ENCODE measurements at places on chromosomes 16 and 17.

- DNase-seq = peak; percentile 39
Measured at GRCh38 chr17:71117466-71117865, 948.1 kb downstream of the KCNJ2 start.

DNA sequence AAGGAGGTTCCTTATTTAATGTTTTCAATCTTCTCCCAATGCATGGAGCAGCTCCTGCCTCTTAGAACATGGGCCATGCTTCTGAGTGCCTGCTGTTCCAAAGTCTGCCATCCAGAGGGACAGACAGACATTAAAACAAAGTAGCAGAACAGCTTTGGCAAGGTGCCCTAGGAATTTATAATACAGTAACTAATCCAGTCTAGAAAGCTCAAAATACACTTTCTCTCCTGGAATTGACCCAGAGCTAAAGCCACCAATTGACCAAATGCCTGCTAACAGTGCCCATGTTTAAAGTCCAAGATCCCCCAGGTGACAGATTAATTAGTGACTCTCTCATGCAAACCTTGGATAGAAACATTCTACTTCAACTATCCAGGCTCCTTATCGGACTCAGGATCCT lies 11.1 kb upstream of the CHRNE start:
- no peak for DNase-seq

- peak; percentile 25 for DNase-seq
Measured at GRCh38 chr17:77281122-77281903, 140.5 kb downstream of the SEC14L1 start.

DNA sequence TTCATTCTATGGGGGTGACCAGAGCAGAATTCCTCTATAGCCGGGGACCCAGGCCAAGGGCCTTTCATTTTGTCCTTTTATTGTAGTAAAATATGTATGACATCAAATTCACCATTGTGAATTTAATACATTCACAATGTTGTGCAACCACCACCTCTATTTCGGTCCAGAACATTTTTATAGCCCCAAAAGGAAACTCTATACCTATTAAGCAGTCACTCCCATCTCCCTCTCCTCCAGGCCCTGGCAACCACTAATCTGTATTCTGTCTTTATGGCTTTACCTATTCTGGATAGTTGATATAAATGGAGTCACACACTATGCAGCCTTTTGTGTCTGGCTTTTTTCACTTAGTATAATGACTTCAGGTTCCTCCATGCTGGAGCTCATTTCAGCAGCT lies 9.7 kb upstream of the TNS4 start:
- no peak for DNase-seq

GRCh38 chr17:66476014-66476413 lies 173.6 kb downstream of the PRKCA start:
- no peak for DNase-seq

GRCh38 chr16:54703339-54703738 lies 227.3 kb upstream of the IRX5 start:
- no peak for DNase-seq

GRCh38 chr16:1770328-1771187 lies 785 bp downstream of the NME3 start:
- DNase-seq = peak; percentile 68

GRCh38 chr17:61404913-61405685 lies 5.5 kb downstream of the TBX2 start:
- no peak for DNase-seq

GRCh38 chr17:49967621-49968404 lies 1.2 kb upstream of the DLX4 start:
- DNase-seq = no peak

DNA sequence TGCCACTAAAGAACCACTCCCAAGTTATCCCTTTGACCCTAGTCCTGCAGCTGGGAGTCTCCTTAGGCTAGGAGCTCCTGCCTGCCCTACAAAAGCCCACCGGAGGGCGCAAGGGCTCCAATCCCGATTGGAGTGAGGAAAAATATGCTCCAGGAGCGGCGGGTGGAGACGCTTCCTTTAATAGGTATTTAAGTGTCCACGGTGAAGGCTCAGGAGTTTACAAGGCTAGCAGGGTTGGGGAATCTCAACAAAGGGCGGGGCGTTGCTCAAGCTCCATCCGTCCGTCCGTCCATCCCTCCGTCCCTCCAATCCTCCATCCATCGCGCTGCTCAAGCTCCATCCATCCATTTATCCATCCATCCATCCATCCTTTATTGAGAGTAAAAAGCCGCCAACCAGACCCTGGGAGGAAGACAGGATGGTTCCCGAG lies 556 bp upstream of the SPNS1 start:
- peak; percentile 57 for DNase-seq

DNA sequence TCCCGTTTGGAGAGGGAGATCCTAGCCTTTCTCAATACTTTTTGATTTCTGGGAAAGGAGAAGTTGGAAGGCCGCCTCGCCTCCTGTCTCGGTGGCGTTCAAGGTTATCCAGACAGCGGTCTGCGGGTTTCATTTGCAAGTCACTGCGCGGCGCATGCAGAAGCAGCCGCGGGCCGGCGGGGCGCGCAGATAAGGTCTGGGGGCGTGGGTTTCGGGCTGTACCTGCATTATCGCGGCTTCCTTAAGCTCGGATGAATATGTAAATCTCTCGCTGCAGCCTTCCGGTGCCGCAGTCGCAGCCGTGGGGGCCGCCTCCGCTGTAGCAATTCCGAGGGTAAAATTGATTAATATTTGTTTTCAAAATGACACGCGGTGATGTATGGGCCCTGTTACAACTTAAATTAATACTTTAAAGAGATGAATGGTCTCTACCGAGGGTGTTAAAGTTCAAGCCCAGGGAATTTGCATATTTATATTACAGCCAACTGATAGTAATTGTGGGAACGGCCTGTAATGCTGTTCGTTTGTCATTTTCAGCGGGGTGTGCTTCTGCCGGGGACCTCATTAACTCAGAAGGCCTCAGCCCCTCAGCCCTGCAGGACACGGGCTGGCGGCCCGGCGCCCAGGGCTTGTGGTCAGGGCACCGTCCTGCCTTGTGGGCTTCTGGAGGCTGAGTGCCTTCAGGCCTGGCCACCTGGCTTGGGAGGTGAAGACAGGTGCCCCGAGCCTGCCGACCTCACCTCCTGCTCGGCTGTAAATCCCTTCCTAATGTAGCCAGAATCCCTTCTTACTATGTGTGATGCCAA lies 99.4 kb downstream of the CYLD start:
- DNase-seq = peak; percentile 4

DNA sequence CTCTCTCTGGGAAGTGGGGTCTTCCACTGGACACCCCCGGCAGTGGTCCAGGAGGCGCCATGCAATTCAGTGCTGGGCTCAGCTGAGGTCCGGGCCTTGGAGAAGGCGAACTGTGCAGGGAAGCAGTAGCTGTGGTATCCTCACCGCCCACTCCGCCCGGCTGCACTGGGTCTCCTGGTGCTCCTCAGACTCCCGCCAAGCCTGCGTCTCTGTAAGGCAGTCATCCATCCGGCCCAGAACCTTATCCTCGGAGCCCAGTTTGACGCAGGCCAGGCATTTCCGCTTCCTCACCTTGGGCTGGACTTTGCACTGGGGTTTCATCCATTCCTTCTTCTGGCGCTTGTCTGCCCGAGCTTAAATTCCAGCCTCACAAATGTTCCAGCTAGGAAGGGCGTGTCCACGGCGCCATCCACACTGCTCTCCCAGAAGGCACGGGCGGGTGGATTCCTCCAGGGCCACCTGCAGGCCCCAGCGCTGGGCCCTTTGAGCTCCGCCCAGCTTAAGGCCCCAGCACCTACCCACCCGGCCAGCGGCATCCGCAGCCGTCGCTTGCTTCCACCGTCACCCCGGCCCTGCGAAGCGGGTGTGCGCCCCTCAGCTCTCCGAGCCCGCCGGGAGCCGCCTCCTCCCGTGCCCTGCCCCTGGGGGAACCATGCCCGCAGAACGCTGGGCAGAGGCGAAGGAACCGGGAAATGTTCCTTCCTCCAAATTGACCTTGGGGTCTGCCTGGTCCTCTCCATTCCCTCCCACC lies 1884.8 kb downstream of the TP53TG3F start:
- DNase-seq = no peak

- DNase-seq = no peak
Measured at GRCh38 chr16:7350806-7351205, 18.2 kb downstream of the RBFOX1 start.

DNA sequence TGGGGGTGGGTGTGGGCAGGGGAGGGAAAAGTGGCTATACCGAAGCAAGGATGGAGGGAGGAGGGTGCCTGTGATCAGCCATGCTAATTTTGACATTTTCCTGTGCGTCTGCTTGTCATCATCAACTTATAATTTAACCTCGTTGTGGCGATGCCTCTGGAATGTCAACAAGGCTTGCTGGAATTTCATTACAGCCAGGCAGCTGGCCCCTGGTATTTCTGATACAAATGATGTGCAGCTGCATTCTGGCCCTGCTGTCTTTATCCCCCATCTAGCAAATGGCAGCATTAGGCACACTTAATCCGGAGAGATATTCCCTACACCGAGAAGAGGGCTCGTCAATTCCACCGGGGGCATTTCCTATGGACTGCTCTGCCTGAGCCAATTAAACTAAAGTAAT lies 278.3 kb upstream of the CCL2 start:
- DNase-seq = no peak

- DNase-seq = no peak
Measured at GRCh38 chr17:10956821-10957220, 118.9 kb upstream of the PIRT start.

DNA sequence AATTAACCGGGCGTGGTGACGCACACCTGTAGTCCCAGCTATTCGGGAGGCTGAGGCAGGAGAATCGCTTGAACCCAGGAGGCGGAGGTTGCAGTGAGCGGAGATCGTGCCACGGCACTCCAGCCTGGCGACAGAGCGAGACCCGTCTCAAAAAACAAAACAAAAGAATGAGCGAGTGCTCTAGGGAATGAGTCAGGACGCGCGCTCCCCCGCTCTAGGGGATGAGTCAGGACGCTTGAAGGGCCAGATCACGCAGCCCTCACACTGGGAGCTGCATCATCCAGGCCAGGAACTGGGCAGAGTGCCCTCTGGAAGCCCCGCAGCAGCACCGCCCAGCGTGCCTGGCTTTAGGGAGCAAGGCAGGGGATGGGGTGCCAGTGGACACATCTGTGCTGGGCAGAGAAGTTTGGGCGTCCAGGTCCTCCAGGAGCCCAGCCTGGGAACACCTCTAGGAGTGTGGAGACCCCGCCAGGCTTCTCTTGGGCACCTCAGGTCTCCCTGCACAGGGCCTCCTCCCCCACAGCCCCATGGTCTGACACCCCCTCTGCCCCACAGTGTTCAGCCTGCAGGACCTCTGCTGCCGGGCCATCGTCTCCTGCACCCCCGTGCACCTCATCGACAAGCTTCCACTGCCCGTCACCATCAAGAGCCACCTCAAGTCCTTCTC lies 3.9 kb upstream of the WFIKKN1 start:
- peak; percentile 97 for DNase-seq

GRCh38 chr16:50708373-50709060 lies 15.1 kb downstream of the NOD2 start:
- DNase-seq = no peak

- no peak for DNase-seq
Measured at GRCh38 chr16:4404967-4405696, 11.3 kb downstream of the CORO7 start.

DNA sequence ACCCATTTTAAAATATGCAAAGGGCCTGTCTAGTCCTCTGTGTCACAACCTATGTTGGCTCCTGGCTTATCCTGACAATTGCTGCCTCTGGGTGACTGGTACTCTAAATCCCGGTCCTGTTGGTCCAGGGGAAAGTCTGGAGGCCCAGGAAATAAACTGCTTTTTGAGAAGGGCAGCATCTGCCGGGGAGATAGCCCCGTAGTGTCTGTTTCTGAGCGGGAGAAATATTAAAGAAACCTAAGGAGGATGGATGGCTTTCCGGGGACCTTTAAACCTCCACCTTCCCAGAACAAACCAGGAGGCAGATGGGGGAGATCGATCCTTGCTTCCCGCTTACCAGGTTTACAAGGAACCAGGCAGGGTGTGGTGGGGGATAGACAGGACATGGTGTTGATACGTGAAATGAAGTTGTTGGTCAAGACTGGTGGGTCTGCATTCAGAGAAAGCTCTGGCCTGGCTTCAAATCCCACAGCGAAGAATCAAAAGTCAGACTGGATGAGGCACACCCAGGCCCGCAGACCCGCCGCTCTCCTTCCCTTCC lies 3.8 kb downstream of the HOXB2 start:
- DNase-seq = no peak

DNA sequence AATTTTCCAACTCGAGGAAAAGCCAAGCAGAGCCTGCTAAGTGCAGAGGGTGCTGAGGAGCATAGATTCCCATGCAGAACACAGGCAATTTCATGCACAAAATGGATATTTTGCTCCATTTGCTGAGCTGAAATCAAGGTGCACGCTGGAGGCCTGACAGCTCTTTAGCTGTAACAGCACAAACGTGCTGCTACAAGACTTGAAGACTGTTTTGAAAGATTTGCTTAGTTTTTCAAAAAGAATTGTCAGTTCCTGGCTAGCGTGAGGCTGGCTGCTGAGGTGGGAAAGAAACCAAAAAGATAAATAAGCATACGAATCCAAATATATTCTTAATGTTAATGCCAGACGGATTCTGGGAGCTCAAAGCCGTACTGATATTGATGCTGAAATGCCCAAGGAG lies 309.0 kb upstream of the MAF start:
- DNase-seq = no peak

- DNase-seq = no peak
Measured at GRCh38 chr16:4694642-4695451, 1.5 kb downstream of the NUDT16L1 start.

- peak; percentile 61 for DNase-seq
Measured at GRCh38 chr17:78357177-78357586, 2.7 kb downstream of the SOCS3 start.

All from iris pigment epithelial cell (primary cell).